ENCODE measurements at places on chromosomes 6 and 20.

DNA sequence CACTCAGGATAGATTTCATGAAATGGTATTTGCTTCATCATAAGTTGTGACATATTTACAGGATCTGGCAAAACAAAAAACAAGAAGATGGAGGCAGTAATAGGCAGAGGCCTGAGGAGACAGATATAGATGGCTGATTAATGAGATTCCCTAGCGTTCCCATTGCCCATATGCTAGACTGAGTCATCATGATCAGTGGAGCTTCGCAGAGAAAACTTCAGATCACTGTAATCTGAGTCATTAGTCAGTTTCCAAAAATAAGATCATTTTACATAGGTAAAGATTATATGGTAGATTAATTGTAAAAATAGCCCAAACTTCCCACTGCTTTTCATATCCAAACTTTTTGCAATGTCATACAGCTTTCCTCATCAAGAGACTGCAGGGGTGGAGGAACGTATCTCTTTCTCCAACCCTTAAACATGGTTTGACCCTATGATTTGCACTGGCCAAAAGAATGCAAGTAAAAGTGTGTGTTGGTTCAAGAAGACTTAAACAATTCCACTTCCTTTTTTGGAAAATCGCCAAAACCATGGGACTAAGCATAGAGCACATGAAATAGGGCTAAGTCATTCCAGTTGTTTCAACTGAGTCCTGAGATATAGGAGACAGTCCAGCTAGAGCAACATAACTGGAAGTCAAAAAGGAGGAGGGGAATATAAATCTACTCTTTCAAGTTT lies 626.0 kb downstream of the RNF144B start:
- DNase-seq, result no peak

GRCh38 chr6:144156338-144156737 lies 6.0 kb downstream of the STX11 start:
- DNase-seq, result no peak

DNA sequence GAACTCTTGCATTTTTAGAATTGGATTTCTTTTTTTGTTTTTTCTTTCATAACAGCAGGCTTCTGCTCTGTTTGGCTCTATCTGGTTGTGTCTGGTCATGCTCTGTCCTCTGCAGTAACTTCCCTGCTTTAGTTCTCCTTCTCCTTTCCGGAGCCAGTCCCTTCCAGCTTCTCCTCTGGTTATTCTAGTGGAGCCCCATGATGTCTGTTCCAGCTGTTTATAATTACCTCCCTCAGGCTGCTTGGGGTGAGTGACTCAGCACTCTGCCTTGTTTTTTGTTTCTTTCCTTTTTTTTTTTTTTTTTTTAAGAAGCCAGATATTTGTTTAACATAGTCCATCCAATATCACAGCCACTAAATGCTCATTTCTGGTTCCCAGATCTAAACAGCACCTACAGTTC lies 409.6 kb downstream of the MAFB start:
- peak; percentile 40 for DNase-seq

- no peak for DNase-seq
Measured at GRCh38 chr20:45506398-45506797, 9.0 kb downstream of the SPINT3 start.

DNA sequence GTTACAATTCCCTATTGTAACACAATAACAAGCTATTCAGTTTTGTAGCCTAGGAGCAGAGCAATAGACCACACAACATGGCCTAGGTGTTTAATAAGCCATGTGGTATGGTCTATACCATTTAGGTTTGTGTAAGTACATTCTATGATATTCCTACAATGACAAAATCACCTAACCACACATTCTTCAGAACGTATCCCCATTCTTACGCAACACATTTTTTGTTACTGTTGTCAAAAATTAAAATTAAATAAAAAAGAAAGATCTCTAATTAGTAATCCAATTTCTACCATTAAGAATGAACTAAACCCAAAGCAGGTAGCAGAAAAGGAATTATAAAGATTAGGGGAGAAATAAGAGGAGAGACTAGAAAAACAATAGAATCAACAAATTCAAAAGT lies 44.0 kb downstream of the RANBP9 start:
- DNase-seq, result no peak

DNA sequence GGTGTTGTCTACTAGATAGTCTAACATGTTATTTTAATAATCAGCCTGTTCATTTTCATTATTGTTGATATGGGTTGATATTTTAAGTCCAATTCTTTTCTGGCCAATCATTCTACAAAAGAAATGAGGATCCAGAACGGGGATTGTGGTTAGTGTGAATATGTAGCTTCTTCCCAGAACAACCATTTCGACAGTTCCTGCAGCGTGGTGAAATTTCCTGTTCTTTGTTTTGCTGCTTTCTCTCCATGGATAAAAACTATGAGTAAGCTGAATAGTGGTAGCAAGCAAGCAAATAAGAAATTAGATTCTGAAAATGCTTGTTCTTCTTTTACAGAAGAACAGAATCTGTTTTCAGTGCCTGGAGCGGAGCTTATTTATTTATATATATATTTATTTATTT lies 65.5 kb upstream of the F13A1 start:
- peak; percentile 21 for DNase-seq

DNA sequence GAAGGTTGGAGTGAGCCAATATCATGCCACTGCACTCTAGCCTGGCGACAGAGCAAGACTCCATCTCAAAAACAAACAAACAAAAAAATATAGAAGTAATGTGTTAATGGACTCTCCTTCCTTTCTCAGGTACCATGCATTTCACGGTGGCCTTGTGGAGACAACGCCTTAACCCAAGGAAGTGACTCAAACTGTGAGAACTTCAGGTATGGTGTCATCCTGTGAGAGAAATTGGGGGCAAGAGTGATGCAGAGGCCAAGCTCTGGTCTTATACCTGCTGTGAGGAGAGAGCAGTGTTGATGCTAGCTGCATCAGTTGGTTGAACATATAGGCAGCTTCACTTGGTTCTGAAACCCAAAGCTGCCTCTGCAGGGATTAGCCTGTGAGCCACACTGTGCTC lies 6.2 kb downstream of the ITCH start:
- no peak for DNase-seq

- DNase-seq, result no peak
Measured at GRCh38 chr20:57867807-57868206, 158.0 kb upstream of the PMEPA1 start.

GRCh38 chr20:25253606-25254275 lies 5.9 kb downstream of the PYGB start:
- no peak for DNase-seq

DNA sequence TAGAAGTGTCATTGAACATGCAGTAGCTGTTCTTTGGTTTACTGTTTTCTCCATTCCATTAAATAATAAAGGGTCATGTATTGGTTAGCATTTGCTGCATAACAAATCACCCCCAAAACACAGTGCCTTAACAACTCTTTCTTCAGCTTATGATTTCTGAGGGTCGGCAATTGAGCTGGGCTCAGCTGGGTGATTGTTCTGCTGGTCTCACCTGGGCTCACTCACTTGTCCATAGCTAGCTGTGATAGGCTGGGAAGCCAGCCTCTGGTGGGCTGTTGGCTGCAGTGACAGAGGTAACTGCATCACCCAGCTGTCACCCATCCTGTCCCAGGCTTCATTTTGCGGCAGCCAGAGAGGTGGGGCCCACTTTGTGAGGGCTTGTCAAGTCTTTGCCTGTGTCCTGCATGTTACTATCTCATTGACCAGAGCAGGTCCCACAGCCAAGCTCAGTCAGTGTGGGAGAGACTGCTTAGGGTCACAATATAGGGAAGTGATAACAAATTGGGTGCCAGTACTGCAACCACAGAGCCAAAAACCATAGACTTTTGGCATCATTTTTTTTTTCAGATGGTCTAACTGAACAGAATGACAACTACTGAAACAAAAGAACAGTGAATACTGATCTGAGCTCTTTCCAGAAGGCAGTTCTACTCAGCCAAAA lies 76.9 kb downstream of the SYNDIG1 start:
- no peak for DNase-seq

DNA sequence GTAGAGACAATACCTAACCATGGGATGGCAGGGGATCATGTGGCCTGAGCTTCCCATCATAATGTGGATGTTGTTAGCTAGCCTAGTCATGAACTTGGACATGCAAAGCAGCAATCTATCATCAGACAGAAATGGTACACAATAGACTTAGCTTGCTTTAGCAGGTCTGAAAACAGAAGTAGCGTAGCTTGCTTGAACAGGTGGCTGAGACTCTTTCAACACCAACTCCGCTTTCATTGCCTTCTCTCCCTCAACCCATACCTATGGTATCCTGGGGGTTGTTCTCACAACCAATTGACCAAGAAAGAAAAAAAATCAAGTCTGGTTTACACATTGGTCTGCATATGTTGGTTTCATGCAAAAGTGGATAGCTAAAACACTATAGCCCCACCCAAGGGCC lies 23.0 kb downstream of the CD164 start:
- DNase-seq, result no peak

DNA sequence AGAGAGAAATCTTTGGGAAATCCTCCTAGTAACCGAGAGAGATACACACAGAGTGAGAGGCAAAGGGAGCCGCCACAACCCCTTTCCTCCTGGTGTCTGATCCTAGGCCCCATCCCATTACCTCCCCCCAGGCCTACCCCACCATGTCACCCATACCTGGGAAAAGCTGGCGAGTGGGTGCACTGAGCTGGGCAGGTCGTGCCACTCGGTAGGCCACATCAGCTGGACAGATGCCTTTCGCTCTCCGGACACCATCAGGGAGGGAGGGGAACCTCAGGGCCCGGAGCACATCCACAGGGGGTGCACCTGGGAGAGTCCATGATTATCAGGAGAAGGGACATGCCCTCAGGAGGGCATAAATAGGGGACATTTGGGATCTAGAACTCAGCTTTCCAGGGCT lies 3.1 kb downstream of the COL11A2 start:
- DNase-seq, result no peak

GRCh38 chr6:148677594-148678476 lies 69.0 kb upstream of the UST start:
- no peak for DNase-seq

GRCh38 chr6:25774120-25774715 lies 19.7 kb downstream of the SLC17A4 start:
- no peak for DNase-seq

GRCh38 chr6:110485491-110485890 lies 9.1 kb upstream of the SLC22A16 start:
- DNase-seq, result no peak

DNA sequence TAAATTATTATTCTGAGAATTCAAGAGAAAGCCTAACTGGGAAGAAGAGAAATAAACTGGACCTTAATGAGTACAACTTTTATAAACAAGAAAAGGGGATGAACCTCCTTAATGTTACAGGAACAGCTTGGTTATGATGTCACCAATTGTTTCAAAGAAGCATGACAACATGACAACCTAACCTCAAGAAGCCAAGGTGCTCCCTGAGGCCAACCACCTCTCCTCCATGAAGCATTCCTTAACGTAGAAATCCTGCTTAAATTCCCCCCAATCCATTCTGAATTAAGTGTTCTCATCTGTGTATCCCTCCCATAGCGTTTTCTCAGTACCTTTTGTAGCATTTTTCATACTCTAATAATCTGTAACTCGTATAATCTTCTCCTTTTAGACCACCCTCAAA lies 1.7 kb downstream of the HBS1L start:
- DNase-seq, result no peak

- no peak for DNase-seq
Measured at GRCh38 chr20:24366336-24367004, 103.0 kb upstream of the SYNDIG1 start.

DNA sequence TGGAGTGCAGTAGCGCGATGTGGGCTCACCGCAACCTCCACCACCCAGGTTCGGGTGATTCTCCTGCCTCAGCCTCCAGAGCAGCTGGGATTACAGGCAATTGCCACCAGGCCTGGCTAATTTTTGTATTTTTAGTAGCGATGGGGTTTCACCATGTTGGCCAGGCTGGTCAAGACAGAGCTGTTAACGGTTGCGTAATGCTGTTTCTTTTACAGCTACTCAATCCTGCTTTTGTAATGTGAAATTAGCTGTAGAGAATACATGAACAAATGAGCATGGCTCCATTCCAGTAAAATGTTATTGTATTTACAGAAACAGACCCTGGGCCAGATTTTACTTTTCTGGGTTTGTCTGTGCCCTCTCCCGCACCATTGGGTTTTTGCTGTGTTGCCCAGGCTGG lies 1.9 kb downstream of the PNLDC1 start:
- DNase-seq, result no peak

- DNase-seq, result no peak
Measured at GRCh38 chr6:27494987-27495385, 22.1 kb upstream of the ZNF184 start.

GRCh38 chr6:166972101-166972500 lies 15.8 kb upstream of the RNASET2 start:
- DNase-seq, result no peak

GRCh38 chr6:112017169-112017568 lies 36.7 kb upstream of the CCN6 start:
- DNase-seq, result no peak

DNA sequence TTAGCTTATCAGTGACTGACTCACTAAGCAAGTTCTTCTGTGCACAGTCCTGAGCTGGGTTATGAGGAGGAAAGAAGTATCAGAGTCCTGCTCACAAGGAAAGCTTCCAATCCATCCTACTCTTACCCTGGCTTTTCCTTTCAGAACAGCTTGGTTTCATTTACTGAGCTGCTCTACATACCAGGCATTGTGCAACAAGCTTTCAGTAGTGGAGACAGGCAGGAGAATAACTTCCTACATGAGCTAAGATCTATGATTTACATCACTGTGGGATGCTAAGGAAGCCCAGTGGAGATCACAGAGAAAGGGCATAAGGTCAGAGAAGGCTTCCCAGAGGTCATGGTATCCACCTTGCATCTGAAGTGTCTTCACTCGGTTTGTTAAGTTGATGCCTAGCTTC lies 144.5 kb downstream of the MAP3K7 start:
- no peak for DNase-seq

DNA sequence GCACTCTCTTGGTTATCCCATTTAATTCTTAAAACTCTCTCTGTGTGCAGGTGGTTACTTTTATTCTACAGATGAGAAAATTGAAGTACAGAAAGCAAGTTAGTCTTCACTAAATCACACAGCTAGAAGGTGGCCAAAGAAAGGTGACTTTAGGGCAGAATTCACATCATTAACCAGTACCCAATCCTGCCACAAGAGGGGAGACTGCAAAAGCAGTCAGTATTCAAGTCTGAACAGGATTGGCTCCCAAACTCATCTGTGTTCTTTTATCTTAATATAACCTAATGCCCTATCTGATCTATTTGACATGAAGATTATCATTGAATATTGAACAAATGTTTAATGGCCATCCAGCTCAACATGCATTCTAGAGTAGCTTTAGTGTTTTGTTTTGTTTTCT lies 225.3 kb upstream of the FAM83B start:
- DNase-seq, result no peak

GRCh38 chr6:157513619-157514485 lies 132.9 kb downstream of the ZDHHC14 start:
- no peak for DNase-seq

DNA sequence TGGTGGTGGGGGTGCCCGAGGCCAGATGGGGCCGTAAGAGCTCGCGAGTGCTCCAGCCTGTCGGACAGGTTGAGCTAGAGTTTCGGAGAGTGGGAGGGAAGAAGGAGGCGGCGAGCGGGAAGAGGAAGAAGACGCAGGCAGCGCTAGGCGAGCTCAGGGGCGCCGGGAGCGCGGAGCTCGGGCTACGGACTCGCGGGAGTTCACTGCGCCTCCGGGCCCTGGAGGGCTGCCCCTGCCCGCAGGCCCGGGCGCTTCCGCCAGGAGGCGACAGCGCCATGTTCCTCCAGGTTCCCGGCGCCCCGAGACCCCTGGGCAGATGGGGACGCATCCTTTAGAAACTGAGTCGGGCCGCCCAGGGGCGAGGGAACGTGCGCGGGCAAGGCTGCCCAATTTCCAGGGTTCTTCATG lies 984 bp downstream of the TFAP2C start:
- no peak for DNase-seq

- no peak for DNase-seq
Measured at GRCh38 chr20:51634877-51635276, 92.4 kb upstream of the NFATC2 start.

- no peak for DNase-seq
Measured at GRCh38 chr6:24004062-24004461, 122.0 kb upstream of the NRSN1 start.

Data from putamen (tissue), 1 donor.